GM10248 (cell line): ENCODE measurements at places on chromosomes 4 and X.

- DNase-seq, result no peak
Observed at GRCh38 chr4:67879486-67879885, 4.3 kb downstream of the TMPRSS11D start.

- DNase-seq, result no peak
Observed at GRCh38 chr4:1402516-1403091, 3.6 kb downstream of the NKX1-1 start.

DNA sequence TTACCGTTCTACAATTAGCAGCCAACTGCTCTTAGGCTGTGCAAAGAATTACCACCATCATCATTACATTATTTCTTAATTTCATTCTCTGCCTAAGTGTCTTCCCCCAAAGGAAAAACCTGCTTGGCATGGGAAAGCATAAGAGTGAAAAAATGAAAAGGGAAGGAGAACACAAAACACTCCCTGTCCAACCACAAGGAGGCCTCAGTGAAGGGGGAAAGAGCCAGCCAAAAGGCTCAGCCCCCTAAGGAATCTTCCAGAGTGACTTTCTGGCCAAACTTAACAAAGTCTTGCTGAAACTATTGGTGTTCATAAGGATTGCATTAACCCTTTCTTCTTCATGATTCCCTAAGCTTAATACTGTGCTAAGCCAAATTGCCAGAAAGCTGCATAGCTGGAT lies 287.4 kb downstream of the SMARCA1 start:
- DNase-seq, result no peak

- no peak for DNase-seq
Observed at GRCh38 chrX:135431886-135432285, 10.1 kb downstream of the SMIM10L2A start.

- DNase-seq, result no peak
Observed at GRCh38 chr4:71945791-71946190, 86.0 kb upstream of the NPFFR2 start.

DNA sequence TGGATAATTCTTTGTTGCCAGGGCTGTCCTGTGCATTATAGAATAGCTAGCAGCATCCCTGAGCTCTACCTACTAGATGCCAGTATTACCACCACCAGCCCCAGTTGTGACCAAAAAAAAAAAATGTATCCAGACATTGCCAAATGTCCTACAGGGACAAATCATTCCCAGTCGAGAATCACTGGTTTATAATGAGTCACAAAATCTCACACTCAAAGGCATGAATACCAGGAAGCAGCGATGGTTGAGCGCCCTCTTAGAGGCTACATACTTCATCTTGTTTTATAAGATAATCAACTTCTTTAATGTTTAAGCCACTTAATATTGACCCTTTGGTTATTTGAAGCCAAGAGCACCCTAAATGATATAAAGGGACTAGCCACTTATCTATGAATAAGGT lies 297.3 kb downstream of the DHX15 start:
- no peak for DNase-seq

GRCh38 chr4:96894621-96895020 lies 1054.7 kb downstream of the PDHA2 start:
- no peak for DNase-seq

GRCh38 chr4:16642897-16643296 lies 255.5 kb downstream of the LDB2 start:
- no peak for DNase-seq

DNA sequence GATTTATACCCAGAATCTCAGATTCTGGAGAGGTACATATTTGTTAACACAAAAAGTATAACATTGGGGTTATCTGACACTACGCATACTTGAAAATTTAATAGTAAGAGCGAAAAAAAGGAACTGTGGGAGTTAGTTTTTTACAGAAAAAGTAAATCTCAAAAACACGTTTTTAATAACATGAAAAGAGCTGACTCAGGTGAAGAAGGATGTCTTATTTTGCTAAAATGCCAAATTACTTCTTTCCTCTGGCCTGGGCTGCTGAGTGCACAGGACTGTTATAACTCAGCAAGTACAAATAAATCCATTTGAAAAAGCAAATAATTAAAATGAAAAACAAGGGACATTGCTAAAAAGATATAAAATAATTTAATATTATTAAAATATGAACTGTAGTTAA lies 1322.9 kb downstream of the ARAP2 start:
- DNase-seq, result no peak

- no peak for DNase-seq
Observed at GRCh38 chrX:40055495-40055894, 42.3 kb downstream of the BCOR start.

DNA sequence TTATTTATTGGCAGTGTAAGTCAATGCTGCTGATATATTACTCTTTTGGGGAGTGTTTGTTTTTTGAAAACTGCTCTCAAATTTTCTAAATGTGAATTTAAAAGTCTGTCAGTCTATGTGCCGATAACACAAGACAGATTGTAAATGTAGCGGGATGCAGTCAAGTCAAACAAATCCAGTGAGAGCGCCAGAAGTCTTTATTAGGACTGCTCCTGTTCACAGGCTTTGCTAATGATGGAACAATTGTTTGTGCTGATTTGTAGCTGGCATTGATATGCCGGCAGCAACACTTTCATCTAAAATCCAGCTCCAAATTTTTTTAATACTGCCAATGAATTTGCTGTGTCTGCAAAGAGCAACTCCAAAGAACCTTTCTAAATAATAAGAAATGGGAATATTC lies 78.7 kb upstream of the TET2 start:
- no peak for DNase-seq

- DNase-seq, result peak; percentile 34
Observed at GRCh38 chrX:136268051-136269048, 17.1 kb upstream of the MAP7D3 start.

GRCh38 chr4:1408418-1408817 lies 2.2 kb upstream of the NKX1-1 start:
- no peak for DNase-seq

- no peak for DNase-seq
Observed at GRCh38 chr4:73245955-73246354, 12.6 kb downstream of the ANKRD17 start.
